NCI-H82 (cell line): ENCODE measurements at places on chromosomes 7 and 10.

- DNase-seq = no peak
Observed at GRCh38 chr10:133046390-133046765, 41.3 kb upstream of the ADGRA1 start.

DNA sequence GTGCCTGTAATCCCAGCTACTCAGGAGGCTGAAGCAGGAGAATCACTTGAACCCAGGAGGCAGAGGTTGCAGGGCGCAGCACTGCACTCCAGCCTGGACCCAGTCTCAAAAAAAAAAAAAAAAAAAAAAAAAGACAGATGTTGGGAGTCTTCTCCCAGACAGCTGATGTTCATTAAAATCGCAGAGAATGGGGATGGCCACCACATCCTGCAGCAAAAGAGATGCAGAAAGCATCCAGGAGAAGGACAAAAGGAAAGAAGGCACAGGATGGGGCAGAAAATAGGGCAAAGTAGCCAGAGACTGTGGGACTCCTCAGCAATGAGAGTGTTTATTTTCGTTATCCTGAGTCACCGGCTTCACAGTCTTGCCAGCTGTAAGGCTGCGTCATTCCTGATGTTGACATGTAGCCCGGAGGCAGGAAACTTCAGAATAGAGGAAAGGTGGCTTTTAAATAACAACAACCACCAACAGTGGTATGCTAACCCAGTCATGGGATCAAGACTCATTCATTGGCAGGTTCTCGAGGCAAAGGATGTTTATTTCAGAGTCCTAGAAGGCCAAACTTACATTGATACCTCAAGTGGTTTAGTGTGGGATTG is 149.5 kb upstream of the SVIL start:
- DNase-seq = no peak

GRCh38 chr7:157211690-157212089 is 73.0 kb downstream of the UBE3C start:
- DNase-seq = peak; percentile 44

DNA sequence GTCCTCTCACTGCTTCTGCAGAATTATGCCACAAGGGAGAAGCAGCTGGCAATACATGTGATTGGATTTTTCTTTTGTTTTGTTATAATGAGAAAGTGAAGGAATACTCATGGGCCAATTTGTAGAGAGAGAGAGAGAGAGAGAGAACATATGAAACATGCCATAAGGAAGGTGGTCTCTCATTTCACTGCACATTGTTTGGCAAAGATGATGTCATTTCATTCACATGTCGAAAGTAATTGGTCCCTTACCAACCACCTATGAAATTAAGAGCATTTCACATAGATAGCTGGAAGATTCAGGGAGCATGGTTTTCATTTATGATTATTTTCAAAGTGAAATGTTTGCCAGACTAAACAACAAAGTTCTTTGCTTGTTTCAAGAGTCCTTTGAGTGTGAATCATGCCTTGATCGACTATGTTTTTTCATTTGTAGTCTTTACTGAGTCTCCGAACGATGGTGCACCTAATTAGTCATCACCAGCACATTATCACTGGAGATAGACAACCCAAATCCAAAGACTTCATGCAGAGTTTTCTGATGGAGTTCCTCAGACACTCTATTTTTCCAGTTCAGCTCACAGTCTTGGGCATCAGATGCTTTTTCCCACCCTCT is 130.1 kb upstream of the ZEB1 start:
- no peak for DNase-seq

DNA sequence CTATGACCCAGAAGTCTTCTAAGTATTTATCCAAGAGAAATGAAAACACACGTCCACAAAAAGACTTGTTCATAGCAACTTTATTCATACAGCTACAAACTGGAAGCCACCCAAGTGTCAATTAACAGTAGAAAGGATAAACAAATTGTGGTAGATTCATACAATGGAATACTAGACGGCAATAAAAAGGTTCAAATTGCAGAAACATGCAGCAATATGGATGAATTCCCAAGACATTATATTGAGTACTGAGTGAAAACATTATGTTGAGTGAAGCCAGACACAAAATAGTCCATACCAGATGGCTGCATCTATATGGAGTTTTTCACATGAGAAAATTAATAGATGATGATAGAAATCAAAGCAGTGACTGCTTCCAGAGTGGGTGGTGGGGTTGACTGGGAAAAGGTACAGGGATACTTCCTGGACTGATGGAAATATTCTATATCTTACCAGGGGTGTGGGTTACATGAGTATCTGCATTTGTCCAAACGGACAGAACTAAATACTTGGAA is 292.0 kb downstream of the FGFR2 start:
- no peak for DNase-seq

DNA sequence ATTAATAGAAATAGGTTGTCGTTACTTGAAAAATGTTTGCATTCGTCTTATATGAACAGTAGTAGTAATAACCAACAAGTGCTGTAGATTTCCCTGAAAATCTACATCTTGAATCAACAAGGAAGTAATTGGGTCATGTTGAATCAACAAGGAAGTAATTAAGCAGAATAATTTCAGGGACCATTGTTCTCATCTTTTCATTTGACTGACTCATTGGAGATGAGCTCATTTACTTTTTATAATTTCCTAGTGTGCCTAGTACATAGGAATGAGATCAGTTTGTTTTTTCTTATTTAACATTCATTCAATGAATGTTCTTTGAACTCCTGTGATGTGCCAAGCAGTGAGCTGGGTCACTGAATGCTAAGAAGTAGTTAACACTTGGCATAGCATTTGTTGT is 8.2 kb downstream of the CLDN12 start:
- no peak for DNase-seq

DNA sequence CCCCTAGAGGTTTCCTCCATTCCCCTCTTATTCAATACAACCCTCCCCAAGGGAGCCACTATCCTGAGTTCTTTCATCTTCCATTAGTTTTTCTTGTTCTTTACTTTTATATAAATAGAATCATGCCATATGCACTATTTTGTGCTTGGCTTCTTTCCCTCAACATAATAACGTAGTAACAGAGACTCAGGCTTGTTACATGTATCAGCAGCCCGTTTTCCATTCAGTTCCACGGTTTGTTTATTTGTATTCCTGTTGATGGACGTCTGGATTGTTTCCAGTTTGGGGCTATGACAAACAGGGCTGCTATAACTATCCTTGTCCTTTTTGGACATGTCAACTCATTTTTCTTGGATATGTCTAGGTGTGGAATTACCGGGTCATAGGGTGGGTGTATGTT is 264.4 kb upstream of the MKI67 start:
- no peak for DNase-seq

GRCh38 chr7:155847821-155848435 is 35.7 kb upstream of the SHH start:
- no peak for DNase-seq

GRCh38 chr10:110067960-110068770 is 60.4 kb downstream of the ADD3 start:
- DNase-seq = peak; percentile 9

- DNase-seq = no peak
Observed at GRCh38 chr7:5767066-5767465, 14.4 kb downstream of the RNF216 start.

GRCh38 chr10:52472406-52473146 is 158.5 kb downstream of the DKK1 start:
- DNase-seq = no peak

DNA sequence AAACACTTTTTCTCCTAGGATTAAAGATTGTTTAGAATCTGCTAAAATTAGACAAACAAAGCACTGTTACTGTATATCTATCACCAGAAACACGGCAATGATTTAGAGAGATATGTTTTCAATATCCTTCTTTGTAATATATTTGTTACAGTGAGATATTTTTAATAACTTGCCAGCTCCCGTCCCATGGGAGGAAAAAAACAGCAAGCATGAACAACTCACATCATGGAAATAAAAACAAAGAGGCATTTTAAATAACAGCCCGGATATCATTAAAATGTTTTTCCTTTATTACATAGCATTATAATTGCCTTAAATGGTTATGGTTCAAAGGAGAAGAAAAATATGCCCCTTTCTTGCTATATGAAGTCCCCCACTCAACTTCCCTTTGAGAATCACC is 272.1 kb downstream of the BMPER start:
- DNase-seq = no peak

DNA sequence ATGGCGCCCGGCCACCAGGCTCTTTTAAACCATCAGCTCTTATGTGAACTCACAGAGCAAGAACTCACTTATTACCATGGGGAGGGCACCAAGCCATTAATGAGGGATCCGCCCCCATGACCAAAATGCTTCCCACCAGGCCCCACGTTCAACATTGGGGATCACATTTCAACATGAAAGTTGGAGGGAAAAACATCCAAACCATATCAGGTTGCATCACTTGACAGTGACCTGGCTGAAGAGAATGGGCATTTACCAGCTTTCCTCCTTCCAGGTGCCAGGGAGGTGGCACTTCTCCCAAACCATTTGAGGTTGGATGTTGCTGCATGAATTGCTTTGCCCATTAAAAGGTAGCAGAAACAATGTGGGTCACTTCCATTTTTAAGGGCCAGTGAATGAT is 115.6 kb upstream of the TNS3 start:
- DNase-seq = no peak

DNA sequence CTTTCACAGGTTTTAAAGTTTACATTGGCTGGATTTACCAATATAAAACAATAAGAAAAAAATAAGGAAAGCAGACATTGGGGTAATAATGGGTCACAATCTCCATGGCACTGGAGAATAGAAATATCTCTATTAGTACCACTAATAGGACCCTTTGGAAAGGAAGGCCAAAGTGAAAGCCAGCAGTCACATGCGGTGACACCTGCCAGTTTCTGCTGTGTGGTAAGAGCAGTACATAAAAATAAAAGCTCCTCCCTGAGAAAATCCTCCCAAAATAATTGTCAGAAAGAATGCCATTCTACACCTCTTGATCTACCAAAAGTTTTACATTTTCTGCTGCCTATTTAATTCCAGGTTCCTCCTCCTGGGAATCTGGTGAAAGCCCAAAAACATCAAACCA is 30.4 kb upstream of the SLC13A1 start:
- DNase-seq = no peak

DNA sequence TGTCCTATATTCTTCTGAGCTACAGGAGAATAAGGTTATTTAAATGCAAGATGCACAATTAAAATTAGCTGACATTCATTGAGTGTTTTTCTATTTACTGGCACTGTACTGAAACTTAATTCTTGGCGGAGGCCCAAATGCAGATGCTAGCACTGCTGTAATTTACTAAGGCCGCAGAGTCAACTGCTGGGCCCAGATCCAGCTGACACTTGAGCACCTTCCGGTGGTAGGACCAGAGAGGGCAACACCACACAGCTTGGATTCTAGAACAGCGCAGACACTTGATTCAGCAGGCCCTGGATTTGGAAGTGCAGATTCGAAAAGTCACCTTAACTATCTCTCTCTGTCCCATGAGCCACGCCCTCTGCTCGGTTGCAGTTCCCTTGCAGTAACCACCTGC is 228.6 kb upstream of the TMEM72 start:
- DNase-seq = no peak

DNA sequence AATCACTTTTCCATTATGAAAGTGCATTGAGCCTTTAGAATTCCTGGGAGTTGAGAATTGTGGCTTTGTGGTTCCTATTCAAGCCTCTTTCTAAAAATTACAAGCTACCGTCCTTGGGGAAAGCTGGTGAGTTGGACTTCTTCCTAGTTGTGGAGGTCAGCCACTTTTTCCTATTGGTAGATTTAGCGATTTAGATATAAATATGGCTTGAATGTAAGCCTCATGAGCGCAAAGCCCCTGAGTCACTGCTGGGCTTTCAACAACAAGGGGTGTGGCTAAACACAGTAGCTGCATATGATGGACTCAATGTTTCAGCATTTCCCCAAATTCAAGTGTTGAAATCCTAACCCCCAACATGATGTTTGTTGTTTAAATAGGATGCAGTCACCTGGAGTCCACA is 150.0 kb upstream of the IGFBP3 start:
- DNase-seq = no peak

- DNase-seq = peak; percentile 70
Observed at GRCh38 chr7:151608031-151608551, 88.4 kb upstream of the RHEB start.

DNA sequence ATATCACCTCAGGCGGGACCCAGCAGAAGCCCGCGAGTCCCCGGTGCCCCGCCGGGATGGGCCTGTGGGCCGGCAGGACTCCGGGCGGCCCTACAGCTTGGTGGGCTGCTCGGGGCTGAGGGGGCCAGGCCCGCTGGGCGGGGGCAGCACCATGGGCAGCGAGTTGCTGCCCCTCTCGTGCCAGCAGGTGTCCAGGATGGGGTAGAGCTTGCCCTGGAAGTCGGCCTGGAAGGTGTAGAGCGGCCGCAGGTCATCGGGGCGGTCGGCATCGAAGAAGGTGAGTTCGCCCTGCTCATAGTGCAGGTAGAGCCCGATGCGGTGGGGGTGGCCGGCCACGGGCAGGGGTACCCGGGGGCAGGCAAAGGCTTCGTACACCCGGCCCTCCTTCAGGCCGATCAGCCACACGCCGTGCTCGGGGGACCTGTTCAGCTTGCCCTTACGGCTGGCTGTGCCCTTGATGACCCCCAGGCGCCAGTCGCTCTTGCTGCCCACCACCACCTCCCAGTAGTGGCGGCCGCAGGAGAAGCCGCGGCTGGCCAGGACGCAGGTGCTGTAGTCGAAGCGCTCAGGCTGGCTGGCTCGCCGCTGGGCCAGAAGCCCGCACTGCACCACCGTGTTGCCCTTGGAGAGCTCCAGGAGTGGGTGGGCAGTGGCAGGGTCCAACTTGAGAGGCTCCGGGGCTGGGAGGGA is 4.3 kb upstream of the NSUN5 start:
- DNase-seq = no peak

DNA sequence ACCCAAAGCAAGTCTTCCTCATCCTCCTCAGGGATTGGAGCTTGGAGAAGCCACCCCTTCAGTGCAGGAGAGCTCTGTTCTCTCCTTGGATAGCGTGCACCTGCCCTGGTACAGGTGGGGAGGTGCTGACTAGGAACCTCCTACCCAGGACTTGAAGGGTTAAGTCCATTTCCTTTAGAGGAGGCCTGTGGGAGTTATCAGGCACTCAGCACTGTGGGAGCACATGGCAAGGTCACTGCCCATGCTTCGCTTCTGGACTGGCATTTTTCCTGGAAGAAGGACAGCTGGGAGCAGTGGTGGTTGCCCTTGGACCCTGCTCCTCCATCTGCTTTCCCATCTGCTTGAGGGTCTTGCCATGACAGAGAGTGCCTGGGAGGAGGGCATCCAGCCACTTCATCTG is 142.8 kb downstream of the CXCL12 start:
- DNase-seq = no peak

- no peak for DNase-seq
Observed at GRCh38 chr7:131057015-131057793, 270.5 kb upstream of the MKLN1 start.

- no peak for DNase-seq
Observed at GRCh38 chr10:26448292-26448691, 10.2 kb downstream of the APBB1IP start.

- no peak for DNase-seq
Observed at GRCh38 chr7:149780636-149781419, 7.4 kb upstream of the ZNF467 start.

GRCh38 chr7:66781408-66782090 is 41.0 kb downstream of the RABGEF1 start:
- DNase-seq = no peak
